Dermis microvascular lymphatic vessel endothelial cell (primary cell): ENCODE measurements at places on chromosomes 4 and X.

- no peak for DNase-seq
Measured at GRCh38 chrX:105017641-105018040, 202.9 kb downstream of the TEX13A start.

GRCh38 chr4:1866189-1866661 is 5.0 kb upstream of the NSD2 start:
- no peak for DNase-seq

DNA sequence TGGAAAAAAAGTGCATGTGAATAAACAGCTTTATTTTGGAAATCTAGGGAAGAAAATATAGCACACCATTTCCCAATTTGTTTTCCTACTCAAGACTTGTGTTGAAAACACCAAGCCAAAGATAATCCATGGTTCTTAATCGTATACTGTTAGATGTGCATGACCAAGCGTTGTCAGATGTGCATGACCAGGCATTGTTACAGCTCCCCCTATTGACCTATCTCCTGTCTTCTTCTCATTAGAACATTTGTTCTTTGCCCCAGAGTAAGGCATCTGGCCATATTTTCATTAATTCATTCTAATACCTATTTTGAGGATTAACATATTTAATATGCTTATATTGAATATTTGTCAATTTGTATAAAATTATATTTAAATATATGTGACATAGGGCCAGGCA is 14.4 kb upstream of the VCX start:
- DNase-seq, result no peak

DNA sequence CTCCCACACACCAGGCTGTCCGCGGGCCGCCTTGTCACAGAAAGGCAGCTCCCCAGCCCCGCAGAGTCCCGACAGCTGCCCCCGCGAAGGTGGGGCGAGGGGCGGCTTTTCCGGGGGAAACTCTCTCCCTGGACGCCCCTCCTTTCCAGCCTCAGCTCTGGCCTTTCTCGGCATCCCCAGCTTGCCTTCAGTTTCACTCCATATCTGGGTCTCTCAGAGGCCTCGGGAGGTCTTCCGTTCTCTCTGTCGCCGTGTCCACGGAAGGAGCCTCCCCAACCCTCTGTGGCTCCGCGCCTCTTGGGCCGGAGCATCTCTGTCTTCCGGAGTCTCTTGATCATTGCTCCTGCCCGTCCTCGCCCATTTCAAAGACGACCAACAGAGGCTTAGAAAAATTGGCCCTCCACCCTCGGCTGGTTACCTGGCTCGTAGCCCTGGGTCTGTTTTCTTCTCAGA is 6.1 kb upstream of the MSX1 start:
- DNase-seq, result no peak

DNA sequence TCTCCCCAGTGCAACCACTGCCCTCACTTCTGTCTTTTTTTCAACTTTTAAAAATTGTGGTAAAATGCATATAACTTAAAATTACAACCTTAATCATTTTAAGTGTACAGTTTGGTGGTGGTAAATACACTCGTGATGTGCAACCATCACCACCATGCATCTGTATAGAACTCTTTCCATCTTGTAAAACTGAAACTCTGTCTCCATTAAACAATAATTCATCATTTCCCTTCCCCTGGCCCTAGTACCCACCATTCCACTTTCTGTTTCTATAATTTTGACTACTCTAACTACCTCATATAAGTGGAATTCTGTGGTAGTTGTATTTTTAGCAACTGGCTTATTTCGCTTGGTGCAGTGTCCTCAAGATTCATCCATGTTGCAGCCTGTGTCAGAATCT is 6.8 kb upstream of the CTBP1 start:
- no peak for DNase-seq

DNA sequence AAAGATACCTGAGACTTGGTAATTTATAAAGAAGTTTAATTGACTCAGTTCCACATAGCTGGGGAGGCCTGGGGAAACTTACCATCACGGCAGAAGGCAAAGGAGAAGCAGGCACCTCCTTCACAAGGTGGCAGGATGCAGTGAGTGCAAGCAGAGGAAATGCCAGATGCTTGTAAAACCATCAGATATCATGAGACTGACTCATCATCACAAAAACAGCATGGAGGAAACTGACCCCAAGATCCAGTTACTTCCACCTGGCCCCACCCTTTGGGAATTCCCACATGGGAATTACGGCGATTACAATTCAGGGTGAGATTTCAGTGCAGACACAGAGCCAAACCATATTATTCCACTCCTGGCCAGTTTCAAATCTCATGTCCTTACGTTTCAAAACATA is 514.7 kb upstream of the SPANXN1 start:
- DNase-seq, result no peak

DNA sequence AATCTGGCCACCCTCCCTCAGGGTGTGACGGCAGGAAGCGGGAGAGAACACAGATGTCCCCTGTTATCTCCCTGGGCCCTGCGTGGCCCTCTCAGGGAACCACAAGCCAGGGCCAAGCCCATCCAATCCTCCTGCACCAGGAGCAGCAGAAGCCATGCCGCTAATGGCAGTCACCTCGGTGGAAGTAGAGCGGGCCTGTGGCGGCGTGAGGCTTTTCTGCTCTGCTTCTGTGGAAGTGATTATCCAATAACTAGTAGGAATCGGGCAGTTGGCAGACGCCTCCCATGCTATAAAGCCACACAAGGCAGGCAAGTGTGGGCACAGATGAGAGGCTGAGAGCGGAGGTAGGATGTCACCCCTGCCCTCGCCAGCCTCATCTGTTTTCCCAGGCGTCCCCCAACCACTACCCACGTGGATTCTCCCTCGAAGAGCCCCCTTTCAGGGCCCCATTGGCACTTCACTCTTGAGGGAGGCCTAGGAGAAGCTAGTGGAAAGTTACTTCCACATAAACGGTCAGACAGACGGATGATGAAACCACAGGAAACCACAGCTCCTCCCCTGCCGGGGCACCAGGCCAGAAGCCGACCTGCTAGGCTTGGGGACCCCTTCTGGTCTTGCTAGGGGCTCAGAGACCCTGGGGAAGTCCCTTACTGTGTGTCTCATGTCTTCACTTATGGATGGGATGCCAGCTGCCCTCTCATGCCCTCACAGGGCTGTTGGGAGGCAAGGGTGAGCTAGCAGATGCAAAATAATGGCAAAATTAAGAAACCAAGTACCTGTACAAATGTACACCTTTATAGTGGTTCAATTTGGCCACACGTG is 18.8 kb upstream of the TMSB4X start:
- peak; percentile 87 for DNase-seq

- DNase-seq, result no peak
Measured at GRCh38 chrX:122026665-122027064, 979.3 kb downstream of the GLUD2 start.

- DNase-seq, result peak; percentile 33
Measured at GRCh38 chr4:144787365-144788258, 141.7 kb downstream of the HHIP start.

DNA sequence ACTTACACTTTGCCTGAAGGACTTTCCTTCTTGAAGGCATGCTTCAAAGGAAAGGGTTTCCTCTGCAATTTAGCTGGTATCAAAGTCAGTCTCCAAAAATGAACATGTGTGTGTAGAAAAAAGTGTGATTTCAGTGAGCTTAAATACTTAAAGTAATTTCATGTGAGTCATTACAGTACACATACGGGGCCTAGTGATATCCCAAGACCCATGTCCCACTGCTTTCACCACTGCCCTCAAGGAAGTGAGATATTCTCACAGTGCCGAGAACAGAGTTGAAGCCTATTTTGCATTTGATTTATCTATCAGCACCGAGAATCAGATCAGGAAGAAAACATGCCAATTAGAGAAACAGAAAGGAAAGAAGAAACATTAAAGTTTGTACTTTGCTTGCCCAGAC is 61.0 kb downstream of the CHST7 start:
- DNase-seq, result no peak

- no peak for DNase-seq
Measured at GRCh38 chrX:108734426-108734825, 1.9 kb downstream of the IRS4 start.

- no peak for DNase-seq
Measured at GRCh38 chrX:74234818-74235217, 69.2 kb upstream of the ZCCHC13 start.

DNA sequence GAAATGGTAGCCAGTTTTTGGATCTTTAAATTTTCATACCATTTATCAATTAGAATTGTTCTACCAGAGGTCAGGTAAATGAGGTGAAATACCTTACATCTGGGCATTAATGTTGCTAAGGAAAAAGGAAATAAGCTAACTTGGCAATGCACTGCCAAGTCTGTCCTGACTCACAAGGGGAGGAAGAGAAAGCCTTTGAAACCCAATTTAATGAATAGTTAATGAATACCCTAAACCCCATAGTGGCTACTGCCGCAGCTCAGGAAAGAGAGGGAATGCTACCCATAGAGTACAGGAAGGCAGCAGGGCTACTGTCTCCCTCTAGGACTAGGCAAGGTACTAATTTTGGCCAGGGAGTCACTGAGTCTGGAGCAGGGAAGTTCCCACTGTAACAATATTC is 16.8 kb upstream of the DHX15 start:
- no peak for DNase-seq

- no peak for DNase-seq
Measured at GRCh38 chr4:99483636-99484035, 27.2 kb upstream of the C4orf17 start.

GRCh38 chr4:153523164-153523796 is 57.1 kb downstream of the TMEM131L start:
- DNase-seq, result no peak

- no peak for DNase-seq
Measured at GRCh38 chrX:18674417-18674787, 2.5 kb upstream of the RS1 start.

GRCh38 chr4:38598489-38598888 is 65.5 kb upstream of the KLF3 start:
- DNase-seq, result no peak
